ENCODE measurements at places on chromosomes 1 and 21.

DNA sequence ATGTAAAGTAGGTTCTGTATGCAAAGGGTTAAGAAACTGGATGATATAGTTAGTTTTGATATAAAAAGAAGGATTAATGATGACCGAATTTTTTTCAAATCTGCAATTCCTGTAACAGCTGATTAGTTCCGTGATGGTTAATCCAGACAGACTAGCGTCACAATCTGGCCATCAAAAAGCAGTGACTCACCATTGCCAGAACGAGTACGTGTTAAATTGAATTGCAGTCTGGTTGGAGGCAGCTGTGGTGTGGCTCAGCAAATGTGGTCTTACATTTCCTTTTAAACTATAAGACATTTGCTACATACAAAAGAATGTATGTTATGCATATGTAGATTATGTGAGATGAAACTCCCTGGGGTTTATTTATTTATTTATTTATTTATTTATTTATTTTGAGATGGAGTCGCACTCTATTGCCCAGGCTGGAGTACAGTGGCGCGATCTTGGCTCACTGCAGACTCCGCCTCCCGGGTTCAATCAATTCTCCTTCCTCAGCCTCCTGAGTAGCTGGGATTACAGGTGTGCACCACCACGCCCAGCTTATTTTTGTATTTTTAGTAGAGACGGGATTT lies 139.8 kb downstream of the RYR2 start:
- no peak for DNase-seq
- H3K27ac ChIP-seq = no peak overlapping the region
- H3K4me3 ChIP-seq = no peak overlapping the region
- H3K27me3 ChIP-seq = no peaks in the 10 kb centered on the region
- H3K36me3 ChIP-seq = no peaks in the 10 kb centered on the region
- no peaks in the 10 kb centered on the region for H3K4me1 ChIP-seq

GRCh38 chr1:76066394-76066793 lies 8.2 kb upstream of the ST6GALNAC3 start:
- H3K4me3 ChIP-seq = no peak overlapping the region
- H3K36me3 ChIP-seq = no peaks in the 10 kb centered on the region
- H3K4me1 ChIP-seq = no peaks in the 10 kb centered on the region
- no peak for DNase-seq
- no peak overlapping the region for H3K27ac ChIP-seq
- peaks cover 7% of the 10 kb centered on the region for H3K27me3 ChIP-seq

DNA sequence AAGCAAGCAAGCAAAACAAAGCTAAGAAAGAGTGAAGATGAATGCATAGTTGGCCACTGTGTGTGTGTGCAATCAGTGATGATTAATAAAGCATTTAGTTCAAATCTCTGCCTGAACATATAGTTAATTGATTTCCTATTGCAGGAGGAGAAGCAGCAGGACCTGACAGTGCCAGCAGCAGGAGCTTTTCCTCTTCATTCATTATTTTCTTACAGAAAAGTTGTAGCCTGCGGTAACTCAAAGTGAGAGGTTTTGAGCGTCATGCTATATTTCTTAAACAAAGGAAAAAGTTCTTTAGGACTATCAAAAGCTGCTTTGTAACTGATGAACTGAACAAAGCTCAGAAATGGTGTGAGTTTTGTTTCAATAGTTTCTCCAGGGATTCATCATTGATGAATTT lies 379.9 kb downstream of the PTBP2 start:
- no peaks in the 10 kb centered on the region for H3K4me1 ChIP-seq
- peaks cover 1% of the 10 kb centered on the region for H3K27me3 ChIP-seq
- no peaks in the 10 kb centered on the region for H3K36me3 ChIP-seq
- DNase-seq = no peak
- H3K27ac ChIP-seq = no peak overlapping the region

DNA sequence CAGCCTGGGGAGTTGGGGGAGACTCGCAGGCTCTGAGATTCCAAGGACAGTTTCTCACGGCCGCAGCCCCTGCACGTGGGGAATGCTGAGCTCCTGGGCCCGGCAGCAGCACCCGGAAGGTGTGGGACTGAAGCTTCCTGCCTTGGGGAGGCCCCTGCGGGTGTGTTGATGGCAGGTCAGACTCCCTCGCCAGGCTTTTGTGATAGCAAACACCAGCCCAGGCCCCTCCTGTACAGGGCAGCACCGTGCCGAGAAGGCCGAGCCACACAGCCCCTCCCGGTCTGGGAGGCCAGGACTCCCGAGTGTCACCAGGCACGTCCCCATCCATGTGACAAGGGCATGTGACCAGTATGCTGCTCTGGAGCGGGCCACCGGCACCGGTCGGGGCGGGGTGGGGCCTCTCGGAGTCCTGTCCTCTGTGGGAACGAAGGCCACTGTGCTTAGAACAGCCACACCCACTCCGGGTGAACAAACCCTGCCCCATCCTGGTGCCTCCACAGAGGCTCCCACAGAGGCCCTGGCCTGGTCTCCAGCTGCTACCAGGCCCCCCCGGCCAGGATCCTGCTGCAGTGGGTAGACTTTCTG lies 31.1 kb upstream of the ARHGEF16 start:
- H3K27ac ChIP-seq = no peak overlapping the region
- no peaks in the 10 kb centered on the region for H3K36me3 ChIP-seq
- no peak overlapping the region for H3K4me3 ChIP-seq
- H3K4me1 ChIP-seq = no peaks in the 10 kb centered on the region
- DNase-seq = no peak

DNA sequence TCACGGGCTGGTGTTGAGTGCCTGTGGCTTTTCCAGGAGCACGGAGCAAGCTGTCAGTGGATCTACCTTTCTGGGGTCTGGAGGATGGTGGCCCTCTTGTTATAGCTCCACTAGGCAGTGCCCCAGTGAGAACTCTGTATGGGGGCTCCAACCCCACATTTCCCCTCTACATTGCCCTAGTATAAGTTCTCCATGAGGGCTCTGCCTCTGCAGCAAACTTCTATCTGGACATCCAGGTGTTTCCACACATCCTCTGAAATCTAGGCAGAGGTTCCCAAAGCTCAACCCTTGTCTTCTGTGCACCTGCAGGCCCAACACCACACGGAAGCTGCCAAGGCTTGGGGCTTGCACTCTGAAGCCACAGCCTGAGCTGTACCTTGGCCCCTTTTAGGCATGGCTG lies 157.3 kb downstream of the MRPL39 start:
- no peak for DNase-seq
- H3K27ac ChIP-seq = no peak overlapping the region
- H3K4me1 ChIP-seq = peaks cover 29% of the 10 kb centered on the region
- H3K36me3 ChIP-seq = peaks cover 5% of the 10 kb centered on the region
- H3K4me3 ChIP-seq = no peak overlapping the region
- H3K27me3 ChIP-seq = no peaks in the 10 kb centered on the region

DNA sequence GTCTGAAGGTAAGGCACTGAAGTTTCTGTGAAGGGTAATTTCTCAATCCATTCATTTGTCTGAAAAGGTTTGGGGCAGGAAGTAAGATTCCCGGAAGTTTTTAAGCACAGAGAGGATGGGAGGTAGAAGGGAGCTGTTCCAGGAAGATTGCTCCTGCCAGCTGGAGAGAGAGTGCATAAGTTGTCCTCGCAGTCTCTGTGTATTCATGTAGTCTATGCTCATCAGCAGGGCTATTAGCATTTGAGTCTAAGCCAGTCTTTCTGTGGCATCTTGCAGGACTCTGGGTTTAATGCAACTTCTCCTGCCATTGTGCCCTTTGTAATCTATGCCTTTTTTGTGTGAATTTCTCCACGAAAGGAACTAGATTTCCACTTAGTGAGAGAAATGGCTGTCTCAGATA lies 140.8 kb upstream of the FGGY start:
- H3K36me3 ChIP-seq = no peaks in the 10 kb centered on the region
- H3K27me3 ChIP-seq = no peaks in the 10 kb centered on the region
- no peak for DNase-seq
- H3K4me3 ChIP-seq = no peak overlapping the region

- no peak overlapping the region for H3K27ac ChIP-seq
- H3K27me3 ChIP-seq = no peaks in the 10 kb centered on the region
- no peak for DNase-seq
- H3K4me3 ChIP-seq = no peak overlapping the region
- H3K4me1 ChIP-seq = peaks cover 10% of the 10 kb centered on the region
These were observed 415.9 kb downstream of the PTPRC start for GRCh38 chr1:199054694-199055093.

GRCh38 chr1:44988531-44989156 lies 2.2 kb upstream of the EIF2B3 start:
- H3K4me3 ChIP-seq = no peak overlapping the region
- peaks cover 16% of the 10 kb centered on the region for H3K4me1 ChIP-seq
- H3K27ac ChIP-seq = no peak overlapping the region

DNA sequence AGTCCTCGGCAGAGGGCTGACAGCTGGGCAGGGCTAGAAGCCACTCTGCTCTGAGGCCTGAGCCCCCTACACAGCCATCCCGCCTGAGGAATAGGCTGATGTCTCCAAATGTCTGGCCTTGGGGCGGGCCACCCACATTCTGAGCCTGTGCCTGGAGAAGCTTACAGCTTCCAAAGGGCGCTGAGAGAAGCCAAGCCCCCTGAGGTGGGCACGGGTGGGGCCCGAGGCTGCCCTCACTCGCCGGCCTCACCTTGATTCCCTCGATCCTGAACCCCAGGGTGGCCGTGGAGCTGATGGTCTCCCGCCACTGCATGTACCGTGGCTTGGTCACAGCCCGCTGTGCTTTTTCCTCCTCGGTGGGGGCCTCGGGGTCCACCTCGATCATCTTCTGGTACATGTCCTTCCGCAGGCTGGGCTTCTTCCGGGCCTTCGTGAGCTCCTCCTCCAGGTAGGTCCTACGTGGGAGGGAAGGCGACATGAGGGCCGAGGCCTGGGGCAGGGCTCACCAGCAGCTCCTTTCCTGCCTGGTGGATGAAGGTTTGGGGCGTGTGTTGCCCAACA lies 93.2 kb downstream of the STUM start:
- H3K36me3 ChIP-seq = peaks cover 31% of the 10 kb centered on the region
- no peak overlapping the region for H3K4me3 ChIP-seq

- H3K27ac ChIP-seq = no peak overlapping the region
- no peak for DNase-seq
- peaks cover 6% of the 10 kb centered on the region for H3K4me1 ChIP-seq
These were observed 23.4 kb upstream of the EFHD2 start for GRCh38 chr1:15386164-15386749.

GRCh38 chr1:203037509-203038190 lies 11.4 kb downstream of the PPFIA4 start:
- H3K27ac ChIP-seq = no peak overlapping the region
- H3K4me3 ChIP-seq = no peak overlapping the region
- no peak for DNase-seq

DNA sequence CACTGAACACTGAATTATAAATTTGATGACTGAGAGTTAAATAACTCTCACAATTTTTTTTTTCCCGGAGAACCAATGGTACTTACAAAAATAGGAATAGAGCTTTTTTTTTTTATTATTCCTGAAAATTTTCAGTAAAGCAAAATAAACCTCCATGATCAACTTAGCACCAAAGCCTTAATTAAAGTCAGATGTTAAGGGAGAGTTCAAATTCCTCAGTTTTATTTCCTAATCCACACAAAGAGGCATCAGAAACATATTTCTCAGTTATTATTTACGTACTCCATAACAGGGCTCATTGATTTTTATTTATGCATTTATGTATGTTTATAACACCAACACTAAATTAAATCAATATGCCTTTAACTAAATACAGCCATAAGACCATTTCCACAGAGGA lies 55.5 kb downstream of the PLPPR5 start:
- DNase-seq = no peak
- H3K36me3 ChIP-seq = no peaks in the 10 kb centered on the region
- H3K27ac ChIP-seq = no peak overlapping the region
- no peak overlapping the region for H3K4me3 ChIP-seq

- H3K4me1 ChIP-seq = no peaks in the 10 kb centered on the region
- no peak for DNase-seq
- H3K27me3 ChIP-seq = no peaks in the 10 kb centered on the region
These were observed 57.0 kb upstream of the PRDM2 start for GRCh38 chr1:13643017-13643416.

- H3K4me3 ChIP-seq = no peak overlapping the region
- H3K4me1 ChIP-seq = no peaks in the 10 kb centered on the region
- H3K27me3 ChIP-seq = no peaks in the 10 kb centered on the region
- DNase-seq = no peak
- no peaks in the 10 kb centered on the region for H3K36me3 ChIP-seq
These were observed 420.9 kb downstream of the PRDM2 start for GRCh38 chr1:14120895-14121294.

- H3K27me3 ChIP-seq = peaks cover 2% of the 10 kb centered on the region
- no peak for DNase-seq
- no peaks in the 10 kb centered on the region for H3K36me3 ChIP-seq
These were observed 12.3 kb downstream of the OLFML3 start for GRCh38 chr1:113991467-113991997.

DNA sequence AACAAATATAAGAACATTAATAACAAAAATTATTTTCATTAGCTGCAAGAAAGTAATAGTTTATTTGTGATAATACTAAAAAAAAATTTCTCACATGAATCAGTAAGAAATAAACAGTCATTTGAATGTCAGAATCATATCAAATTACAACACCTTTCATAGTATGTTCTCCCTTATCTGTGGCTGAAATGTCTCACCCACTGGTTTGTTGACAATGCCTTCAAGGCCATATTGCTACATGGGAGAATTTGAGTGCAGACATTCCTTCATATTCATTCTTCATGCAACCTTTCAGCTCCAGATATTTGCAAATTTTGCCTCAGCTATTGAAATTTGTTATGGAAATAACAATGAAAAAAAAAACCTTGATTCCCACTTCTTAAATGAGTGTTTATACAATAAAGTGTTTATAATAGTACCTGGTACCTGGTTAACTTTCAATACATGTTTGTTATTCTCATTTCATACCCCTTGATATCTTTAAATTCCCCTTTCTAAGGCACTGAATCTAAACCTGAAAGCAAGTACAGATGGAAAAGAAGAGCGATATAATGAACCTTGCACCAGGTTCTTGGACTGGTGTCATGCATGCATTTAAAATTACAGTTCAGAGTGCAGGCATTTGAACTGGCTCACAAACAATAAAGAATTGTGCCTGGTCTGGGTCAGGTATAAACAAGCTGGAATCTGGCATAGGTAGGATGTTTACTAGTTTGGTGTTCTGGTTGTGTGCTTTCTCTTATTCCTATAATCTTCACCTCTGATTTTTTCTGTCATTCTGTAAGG lies 242.2 kb upstream of the ADGRL2 start:
- DNase-seq = no peak
- no peaks in the 10 kb centered on the region for H3K4me1 ChIP-seq
- no peaks in the 10 kb centered on the region for H3K27me3 ChIP-seq
- no peak overlapping the region for H3K4me3 ChIP-seq

- no peaks in the 10 kb centered on the region for H3K36me3 ChIP-seq
- H3K27ac ChIP-seq = no peak overlapping the region
- no peaks in the 10 kb centered on the region for H3K27me3 ChIP-seq
- DNase-seq = no peak
- H3K4me3 ChIP-seq = no peak overlapping the region
These were observed 142.6 kb upstream of the CXADR start for GRCh38 chr21:17370263-17370662.

GRCh38 chr1:177811429-177811828 lies 158.4 kb downstream of the SEC16B start:
- no peaks in the 10 kb centered on the region for H3K27me3 ChIP-seq
- no peak overlapping the region for H3K4me3 ChIP-seq
- no peak for DNase-seq
- H3K27ac ChIP-seq = no peak overlapping the region

- no peak for DNase-seq
- no peak overlapping the region for H3K4me3 ChIP-seq
- H3K27ac ChIP-seq = no peak overlapping the region
- H3K4me1 ChIP-seq = peaks cover 18% of the 10 kb centered on the region
- H3K27me3 ChIP-seq = no peaks in the 10 kb centered on the region
- peaks cover 4% of the 10 kb centered on the region for H3K36me3 ChIP-seq
These were observed 5.4 kb downstream of the PSEN2 start for GRCh38 chr1:226875641-226876295.

GRCh38 chr1:186680245-186681061 lies at the start of gene PTGS2:
TSS of gene PTGS2 (minus strand) at chr1:186680423. CDS start at chr1:186680290, 133 bp downstream.
- no peak within 1 kb of the TSS for H3K27ac ChIP-seq
- H3K4me3 ChIP-seq = peak within 1 kb of the TSS; percentile 72
- H3K36me3 ChIP-seq = peaks cover 4% of the 10 kb centered on the region
- peak; percentile 21 for DNase-seq
- peaks cover 56% of the 10 kb centered on the region for H3K27me3 ChIP-seq

All from activated T-helper 1 cell treated with anti-CD3 and anti-CD28 coated beads, Interleukin-12 subunit alpha, Interleukin-12 subunit beta, Interleukin-2, Interleukin-4 antibody, amounts not matched to agents 30 ng/mL and 10 ng/mL and 1 ng/mL, durations not matched to agents 14 hours and 24 hours and 36 hours (primary cell).